IPS DF 19.7 (cell line): ENCODE measurements at places on chromosomes 3 and 15.

- DNase-seq: no peak
Observed at GRCh38 chr3:156535162-156535627, 19.7 kb downstream of the SSR3 start.

DNA sequence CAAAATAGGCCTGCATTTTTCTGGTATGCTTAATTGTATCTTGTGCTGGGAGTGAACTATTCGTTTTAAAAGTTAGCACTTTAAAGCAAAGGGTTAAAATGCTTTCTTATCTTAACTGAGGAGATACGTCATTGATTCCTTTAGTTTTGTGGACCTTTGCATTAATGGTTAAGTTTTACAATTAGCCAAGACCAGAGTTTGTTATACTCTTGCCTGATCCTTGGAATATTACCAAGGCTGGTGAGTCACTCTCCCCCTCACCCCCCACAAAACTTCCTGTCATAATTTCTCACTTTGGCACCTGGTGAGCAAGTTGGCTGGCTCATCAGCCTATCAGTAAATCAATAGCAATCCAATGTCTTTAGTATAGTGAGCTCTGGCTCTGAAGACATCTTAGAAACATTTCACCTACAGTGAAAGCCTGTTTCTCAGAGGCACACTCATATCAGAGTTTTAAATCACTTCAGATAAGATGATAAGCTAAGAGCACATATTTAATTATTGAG is 26.7 kb downstream of the SLC2A2 start:
- no peak for DNase-seq

- no peak for DNase-seq
Observed at GRCh38 chr3:133931084-133931483, 35.4 kb upstream of the RAB6B start.

GRCh38 chr3:65658401-65658800 is 380.3 kb downstream of the MAGI1 start:
- no peak for DNase-seq

- DNase-seq: no peak
Observed at GRCh38 chr15:52294881-52295420, 653 bp downstream of the MYO5C start.

DNA sequence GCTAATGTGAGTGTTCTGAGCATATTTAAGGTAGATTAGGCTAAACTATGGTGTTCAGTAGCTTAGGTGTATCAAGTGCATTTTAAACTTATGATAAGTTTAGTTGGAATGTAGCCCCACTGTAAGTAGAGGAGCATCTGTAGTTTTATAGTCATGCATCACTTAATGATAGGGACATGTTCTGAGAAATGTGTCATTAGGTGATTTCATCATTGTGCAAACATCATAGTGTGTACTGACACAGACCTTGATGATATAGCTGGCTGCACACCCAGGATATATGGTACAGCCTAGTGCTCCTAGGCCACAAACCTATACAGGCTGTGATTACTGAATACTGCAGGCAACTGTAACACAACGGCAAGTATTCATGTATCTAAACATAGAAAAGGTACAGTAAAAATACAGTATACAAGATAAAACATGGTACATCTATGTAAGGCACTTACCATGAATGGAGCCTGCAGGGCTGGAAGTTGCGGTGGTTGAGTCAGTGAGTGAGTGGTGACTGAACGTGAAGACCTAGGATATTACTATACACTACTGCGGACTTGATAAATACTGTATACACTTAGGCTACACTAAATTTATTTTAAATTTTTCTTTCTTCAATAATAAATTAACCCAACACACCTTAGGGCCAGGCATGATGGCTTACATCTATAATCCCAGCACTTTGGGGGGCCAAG is 17.9 kb downstream of the DNAH1 start:
- no peak for DNase-seq

- DNase-seq: no peak
Observed at GRCh38 chr3:158539414-158540014, 31.5 kb upstream of the MLF1 start.

DNA sequence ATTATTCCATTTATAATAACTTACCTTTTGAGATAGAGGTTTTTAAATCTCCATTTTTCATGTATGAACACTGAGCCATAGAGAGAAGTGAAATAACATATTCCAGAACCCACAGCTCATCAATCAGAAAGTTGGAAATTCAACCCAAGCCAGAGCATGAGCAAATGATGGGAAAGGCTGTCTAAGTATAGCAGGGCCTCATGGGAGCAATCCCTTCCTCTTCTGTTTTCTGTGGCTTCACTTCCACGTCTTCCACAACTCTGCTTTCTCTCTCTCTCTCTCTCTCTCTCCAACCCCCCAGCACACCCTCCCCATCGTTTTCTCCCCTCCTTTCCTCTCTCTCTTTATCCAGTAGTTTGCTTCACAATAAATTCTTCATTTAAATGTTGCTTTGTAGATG is 14.8 kb upstream of the IL1RAP start:
- DNase-seq: no peak

- DNase-seq: no peak
Observed at GRCh38 chr3:15556512-15556911, 35.0 kb upstream of the COLQ start.

DNA sequence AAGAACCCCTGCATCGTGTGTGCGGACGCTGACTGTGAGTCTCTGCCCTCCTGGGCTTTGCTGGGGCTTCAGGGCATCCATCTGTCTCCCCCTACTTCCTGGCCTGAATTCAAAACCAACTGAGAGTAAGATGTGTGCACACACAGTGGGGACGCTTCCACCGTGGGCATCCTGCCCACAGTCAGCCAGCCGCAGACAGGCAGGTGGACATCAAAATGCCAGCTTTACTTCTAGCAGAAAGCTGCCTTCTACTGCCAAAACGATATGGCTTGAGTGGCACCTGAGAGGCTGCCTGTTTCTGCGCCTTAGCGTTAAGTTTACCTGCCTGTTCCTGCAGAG is 18.5 kb downstream of the ALDH1A3 start:
- no peak for DNase-seq

DNA sequence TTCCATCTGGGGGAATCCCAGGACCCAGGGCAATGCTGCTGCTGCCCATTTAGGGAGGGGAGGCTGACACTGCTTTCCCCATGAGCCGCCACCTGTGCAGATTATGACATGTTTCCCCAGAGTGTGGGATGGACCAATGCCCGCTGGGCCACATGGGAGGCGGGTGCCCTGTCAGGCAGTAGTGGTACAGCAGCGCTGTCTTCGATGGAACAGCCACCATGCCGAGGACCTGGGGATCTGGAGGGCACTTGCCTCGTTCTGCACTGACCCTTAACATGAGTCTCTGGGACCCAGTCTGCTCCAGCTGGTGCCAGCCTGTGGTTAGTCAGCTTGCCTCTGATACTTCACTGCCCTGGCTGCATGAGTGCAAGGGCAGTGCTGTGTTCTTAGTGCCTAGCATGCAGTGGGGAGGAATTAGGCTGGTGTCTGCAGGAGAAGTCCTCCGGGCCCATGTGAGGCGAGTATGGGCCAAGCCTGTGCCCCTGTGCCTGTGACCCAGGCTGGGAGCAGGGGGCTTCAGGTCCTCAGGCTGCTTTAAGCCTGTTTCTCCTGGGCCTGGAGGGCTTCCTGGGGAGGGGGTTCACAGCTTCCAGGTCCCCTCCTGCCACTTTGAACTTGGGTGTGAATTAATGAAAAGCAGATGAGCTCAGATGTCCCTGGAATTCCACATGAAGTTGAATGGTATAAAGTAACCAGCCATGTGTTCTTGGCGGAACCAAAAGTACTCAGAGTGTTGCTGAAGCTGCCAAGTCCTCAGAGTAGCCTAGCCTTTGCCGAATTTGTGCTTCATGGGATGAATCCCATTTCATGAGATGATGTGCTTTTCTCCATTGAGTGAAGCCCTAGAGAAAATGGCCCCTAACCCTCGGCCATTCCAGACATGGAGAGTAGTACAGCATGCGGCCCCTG is 22.9 kb downstream of the KLF13 start:
- DNase-seq: no peak

- no peak for DNase-seq
Observed at GRCh38 chr15:78070049-78070700, 7.3 kb downstream of the TBC1D2B start.

DNA sequence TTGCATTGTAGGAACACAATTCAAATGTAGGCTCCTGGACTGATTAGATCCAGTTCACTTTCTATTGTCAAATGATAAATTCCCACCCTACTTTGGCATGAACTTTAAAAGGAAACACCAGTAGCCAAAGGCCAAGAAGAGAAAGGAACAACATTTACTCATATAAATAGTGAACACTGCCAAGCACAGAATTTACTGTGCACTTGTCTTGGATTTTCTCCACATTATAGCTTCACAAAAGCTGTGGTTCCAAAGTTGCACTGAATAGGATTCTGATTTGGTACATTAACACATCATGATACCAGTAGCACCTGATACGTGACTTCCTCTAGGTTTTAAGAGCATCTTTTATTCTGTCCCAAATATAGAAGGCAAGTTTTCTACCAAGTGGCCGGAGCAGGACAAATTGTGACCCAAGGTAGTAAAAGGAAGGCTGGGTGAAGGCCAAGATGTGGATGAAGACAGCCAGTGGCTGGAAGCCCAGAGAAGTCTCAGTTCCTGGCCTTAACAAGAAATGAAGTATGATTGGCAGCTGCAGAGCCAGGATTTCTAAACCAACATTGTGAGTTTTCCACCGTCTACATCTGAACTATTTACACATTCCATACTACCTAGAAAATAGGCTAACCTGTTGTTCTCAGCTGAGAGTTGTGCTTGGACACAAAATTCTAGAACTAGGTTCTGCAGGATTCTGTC is 206.7 kb downstream of the THRB start:
- no peak for DNase-seq

- no peak for DNase-seq
Observed at GRCh38 chr15:80665151-80665550, 30.0 kb upstream of the ABHD17C start.

DNA sequence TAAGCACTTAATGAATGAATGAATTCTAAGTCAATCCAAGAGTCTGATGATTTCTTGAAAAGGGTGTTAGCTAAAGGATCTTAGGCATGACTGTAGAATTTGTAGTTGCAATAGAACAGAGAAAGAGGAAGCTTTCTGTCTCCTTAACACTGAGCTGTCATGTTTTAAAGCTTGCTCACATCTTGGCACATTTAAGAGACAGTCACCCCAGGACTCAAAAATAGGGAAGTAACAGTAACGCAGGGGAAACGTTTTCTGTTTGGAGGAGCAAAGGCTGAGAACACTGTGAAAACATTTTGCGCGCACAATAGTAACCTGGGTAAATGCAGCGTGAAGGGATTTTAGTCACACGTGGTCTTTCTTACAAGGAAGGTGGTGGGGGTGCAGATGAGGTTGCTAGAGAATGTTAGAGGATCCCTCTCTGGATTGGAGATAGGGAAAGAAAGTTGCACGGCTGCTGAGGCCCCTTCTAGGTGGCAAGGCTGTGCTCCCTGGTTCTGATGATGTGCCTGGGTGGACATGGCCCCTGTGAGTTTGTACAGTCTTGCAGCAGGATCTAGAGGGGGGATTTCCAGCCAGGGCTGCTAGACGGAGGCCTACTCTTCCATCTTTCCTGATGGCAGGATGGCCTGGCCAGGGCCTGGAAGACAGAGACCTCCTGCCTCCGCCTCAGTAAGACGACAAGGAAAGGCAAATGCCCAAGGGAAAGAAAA is 12.0 kb downstream of the STARD5 start:
- no peak for DNase-seq

GRCh38 chr15:67782691-67782991 is 42.7 kb upstream of the SKOR1 start:
- no peak for DNase-seq

DNA sequence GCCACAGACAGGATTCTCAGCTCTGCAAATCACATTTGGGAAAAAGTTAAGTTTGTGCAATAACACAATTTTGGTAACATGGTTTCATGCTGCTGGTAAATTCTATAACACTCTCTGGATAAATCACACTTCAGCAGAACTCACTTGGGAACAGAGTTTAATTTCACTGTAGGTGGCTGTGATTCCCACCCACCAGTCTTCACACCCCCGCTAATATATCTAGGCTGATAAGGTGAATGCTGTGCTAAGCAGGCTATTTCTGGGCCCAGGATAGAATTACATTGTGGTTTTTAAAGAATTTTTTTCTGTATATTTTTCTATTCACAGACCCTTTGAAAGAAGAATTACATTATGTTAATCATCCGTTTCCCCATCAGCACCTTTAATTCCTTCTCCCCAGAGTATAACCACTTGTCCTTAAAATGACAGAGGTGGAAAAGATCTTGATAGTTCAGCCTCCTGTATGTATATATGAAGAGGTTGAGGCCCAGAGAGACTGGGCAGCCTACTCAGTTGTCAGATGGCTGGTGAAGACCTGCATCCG is 22.9 kb downstream of the MAP2K1 start:
- no peak for DNase-seq

DNA sequence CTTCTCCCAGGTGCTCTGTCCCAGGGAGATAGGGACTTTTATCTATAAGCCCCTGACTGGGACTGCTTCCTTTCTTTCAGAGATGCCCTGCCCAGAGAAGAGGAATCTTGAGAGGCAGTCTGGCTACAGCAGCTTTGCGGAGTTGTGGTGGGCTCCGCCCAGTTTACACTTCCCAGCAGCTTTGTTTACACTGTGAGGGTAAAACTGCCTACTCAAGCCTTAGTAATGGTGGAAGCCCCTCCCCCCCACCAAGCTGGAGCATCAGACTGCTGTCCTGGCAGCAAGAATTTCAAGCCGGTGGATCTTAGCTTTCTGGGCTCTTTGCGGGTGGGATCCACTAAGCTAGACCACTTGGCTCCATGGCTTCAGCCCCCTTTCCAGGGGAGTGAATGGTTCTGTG is 253.8 kb upstream of the ARL6 start:
- no peak for DNase-seq

DNA sequence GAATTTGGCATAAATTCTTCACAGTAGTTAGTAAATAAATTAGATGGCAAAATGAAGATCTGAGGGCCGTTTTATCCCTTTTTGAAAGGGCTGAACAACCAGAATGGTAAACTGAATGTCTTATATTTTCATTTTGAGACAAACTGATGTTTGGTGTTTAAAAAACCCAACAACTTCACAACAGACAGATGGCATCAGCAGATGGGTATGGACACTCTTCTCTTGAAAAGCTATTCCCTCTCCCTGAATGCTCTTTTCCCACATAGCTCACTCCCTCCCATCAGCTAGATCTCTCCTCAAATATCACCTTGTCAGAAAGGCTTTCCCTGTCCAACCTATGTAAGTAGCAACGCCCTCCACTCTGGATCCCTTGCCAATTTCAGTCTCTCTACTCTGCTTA is 33.3 kb downstream of the EMC4 start:
- DNase-seq: no peak

GRCh38 chr15:101358895-101359294 is 63.8 kb upstream of the SNRPA1 start:
- DNase-seq: no peak

GRCh38 chr3:39671600-39671999 is 137.8 kb upstream of the MYRIP start:
- DNase-seq: no peak

GRCh38 chr15:71581398-71581930 is 228.9 kb upstream of the NR2E3 start:
- DNase-seq: no peak
